ENCODE measurements at places on chromosomes 7 and 10.

DNA sequence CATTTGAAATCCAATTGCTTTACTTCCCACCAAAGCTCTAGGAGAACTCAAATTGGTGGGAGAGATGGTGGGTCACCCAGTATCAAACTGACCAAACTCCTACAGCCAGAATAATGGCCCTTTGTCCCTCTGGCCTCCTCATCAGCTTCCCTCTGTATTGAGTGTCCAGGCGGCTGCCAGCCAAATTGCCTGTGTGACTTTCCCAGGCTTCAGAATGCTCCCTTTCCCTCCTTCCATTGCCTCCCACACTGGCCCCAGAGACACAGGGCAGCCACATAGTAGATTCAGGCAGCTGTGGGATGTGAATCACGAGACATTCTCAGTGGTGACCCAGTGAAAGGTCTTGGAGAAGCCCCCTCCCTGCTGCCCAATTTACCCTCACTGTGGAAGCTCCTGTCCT, 12.7 kb upstream of the VDAC2 start:
- no peak for DNase-seq

- no peak for DNase-seq
Measured at GRCh38 chr7:122847871-122848473, 38.3 kb downstream of the CADPS2 start.

DNA sequence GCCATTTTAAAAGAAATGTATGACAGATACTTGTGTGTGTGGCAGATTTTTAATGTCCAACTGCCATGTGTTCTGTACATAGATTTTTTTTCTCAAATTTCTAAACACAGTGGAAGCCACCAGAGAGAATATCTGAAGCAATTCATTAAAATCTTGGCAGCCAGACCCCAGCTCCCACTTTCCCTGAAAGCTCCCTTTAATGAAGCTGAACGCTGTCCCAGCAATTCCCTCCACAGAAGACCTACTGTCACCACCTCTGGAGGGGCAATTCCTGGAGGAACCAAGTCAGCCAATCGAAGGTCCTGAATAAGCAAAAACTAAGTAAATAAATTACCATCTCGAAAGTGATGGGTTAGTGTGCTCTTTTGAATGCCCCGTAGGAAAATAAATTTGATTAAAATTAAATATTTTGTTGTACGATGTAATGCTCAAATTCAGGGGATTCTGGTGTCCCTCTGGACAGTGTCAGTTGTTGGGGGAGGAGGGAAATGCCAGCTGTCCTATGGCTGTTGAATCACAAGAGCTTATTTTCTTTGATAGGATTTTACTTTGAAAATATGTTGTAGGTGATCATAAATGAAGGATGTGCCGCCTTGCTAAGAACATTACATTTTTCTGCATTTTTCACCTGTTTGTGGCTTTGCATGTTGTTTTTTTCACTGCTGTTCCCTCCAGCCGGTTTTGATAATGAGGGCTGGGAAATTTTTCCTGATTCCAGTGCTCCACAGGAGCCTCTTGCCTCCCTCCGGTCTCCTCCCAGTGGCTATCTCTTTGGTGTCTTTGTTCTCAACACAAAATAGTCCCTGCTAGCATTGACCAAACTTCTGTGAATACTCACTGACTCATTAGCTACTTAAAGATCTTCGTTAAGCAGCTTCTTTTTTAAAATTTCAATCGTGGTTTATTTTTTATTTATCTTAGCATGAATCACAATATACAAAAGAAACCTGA, 9.2 kb upstream of the GSAP start:
- no peak for DNase-seq

DNA sequence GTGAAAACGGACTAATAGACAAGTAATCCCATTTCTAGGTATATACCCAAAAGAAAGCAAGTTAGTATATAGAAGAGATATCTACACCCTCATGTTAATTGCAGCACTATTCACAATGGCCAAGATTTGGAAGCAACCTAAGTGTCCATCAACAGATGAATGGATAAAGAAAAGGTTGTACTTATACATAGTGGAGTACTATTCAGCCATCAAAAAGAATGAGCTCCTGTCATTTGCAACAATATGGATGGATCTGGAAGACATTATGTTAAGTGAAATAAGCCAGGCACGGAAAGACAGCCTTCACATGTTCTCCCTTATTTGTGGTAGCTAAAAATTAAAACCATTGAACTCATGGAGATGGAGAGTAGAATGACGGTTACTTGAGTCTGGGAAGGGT, 88.2 kb downstream of the TES start:
- no peak for DNase-seq

- DNase-seq = no peak
Measured at GRCh38 chr10:99347672-99348071, 18.5 kb downstream of the CNNM1 start.

- DNase-seq = no peak
Measured at GRCh38 chr7:68699090-68699711, 899.1 kb upstream of the AUTS2 start.

Data from GOT3 (cell line).